D341Med (cell line): ENCODE measurements at places on chromosomes 11 and 22.

- no peak for DNase-seq
Observed at GRCh38 chr22:37794376-37794775, 13.4 kb upstream of the GCAT start.

DNA sequence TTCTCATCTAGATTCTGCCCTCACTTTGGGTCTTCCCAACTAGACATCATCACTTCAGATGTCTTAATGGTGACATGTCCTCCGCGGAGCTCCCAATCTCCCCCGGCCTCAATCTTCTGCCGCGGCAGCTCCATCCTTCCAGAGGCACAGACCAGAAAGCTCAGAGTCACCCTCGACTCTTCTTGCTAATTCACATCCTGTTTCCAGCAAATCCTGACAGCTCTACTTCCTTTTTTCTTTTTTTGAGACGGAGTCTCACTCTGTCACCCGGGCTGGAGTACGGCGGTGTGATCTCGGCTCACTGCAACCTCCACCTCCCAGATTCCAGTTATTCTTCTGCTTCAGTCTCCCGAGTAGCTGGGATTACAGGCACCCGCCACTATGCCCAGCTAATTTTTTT, 54.5 kb downstream of the CACNG2 start:
- DNase-seq = no peak

GRCh38 chr11:69277074-69277809, 16.7 kb upstream of the MYEOV start:
- DNase-seq = no peak

DNA sequence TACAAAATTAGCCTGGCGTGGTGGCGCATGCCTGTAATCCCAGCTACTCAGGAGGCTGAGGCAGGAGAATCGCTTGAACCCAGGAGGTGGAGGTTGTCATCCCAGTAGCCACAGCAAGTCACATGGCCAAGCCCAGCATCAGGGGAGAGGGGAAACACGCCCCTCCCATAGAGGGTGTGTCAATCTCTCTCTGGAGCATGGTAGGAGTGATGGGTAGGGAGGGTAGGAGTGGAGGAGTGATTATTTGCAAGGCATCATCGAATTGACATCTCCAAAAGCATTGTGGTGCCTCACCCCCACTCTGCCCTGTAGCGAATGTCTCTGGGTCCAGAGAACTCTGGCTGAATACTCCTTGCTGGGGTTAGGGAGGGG, 6.1 kb upstream of the SSTR3 start:
- no peak for DNase-seq

DNA sequence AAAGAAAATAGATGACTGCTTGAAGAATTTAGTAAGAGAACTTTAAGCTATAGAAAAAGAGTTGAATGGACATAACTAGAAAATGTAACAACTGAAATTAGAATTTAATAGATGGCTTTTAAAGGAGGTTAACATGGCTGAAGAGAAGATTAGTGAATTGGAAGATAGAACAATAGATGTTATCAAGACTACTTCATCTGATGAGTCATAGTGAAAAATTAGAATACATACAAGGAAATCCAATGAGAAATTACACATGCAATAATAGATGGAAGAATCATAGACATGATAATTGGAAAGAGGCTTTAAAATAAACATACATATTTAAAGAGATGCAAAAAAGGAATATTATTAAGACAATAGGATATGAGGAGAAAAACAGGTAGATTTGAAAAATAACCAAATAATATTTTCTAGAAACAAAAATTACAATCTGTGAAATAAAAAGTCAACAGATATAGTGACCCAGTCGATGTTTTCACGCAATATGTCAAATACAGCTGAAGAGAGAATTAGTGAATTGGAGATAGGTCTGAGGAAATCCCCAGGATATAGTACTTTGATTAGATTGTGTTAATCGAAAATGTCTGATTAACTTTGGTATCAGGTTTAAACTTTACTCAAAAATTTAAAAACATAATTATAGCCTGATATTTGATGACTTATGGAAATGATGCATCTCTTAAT, 28.2 kb downstream of the CAT start:
- no peak for DNase-seq

DNA sequence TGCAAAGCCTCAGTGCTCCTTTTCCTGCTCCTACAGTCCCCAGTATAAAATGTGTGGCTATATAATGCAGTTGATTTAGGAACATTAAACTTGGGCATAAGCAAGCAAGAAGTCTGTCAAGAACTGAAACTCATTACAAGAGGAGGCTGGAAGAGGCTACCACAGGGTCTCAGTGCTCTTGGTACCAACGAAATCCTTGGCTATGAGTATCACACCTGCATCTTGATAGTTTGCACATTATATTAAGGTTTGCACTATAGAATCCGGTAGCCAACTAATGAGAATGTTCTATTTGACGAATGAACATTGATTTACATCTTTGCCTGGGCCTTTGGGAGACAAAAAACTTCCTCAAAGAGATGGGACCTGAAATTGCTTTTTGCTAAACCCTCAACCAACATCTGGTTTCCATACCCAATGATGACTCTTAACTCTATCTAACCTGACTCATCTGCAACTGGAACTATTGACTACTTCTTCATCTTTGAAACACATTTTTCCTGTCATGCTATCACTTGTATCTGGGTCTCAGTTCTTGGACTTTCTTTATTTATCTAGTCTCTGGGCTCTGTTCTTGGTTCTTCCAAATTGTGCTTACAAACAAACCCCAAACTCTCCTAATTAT, 207.2 kb upstream of the CTSC start:
- DNase-seq = no peak

DNA sequence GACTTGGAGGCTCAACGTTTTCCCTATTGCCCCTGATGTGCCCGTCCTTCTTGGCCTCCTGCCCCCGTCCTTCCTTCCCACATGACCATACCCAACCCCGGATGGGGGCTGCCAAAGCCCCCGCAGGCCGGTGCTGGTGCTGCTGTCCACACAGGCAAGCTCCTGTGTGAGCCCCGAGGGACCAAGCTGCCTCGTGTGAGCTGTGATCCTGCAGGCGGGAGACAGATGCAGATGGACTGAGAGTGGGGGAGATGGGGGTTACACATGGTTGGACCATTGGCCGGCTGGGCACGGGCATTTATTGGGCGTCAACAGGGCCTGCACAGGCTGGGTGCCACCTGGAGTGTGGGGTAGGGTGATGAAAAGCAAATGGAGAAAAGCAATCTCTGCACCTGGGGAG, 313.2 kb upstream of the B3GAT1 start:
- no peak for DNase-seq

DNA sequence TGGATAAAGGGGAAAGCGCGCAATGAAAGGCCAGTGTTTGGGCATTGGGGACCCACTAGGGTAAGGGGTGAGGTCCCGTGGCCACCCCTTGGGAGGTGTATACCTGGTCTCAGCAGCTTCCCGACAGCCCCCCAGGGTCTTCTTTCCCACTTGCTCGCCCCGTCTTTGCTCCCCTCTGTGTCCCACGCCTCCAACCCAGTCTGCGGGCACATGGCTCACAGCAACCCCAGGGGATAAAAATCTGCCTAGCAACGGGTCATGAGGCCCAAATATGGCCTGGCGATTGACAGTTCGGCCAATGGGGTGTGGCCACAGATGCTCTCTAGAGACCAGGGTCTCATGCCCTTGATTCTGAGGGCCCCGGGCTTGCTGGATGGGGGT, 41.6 kb downstream of the AHNAK start:
- no peak for DNase-seq

DNA sequence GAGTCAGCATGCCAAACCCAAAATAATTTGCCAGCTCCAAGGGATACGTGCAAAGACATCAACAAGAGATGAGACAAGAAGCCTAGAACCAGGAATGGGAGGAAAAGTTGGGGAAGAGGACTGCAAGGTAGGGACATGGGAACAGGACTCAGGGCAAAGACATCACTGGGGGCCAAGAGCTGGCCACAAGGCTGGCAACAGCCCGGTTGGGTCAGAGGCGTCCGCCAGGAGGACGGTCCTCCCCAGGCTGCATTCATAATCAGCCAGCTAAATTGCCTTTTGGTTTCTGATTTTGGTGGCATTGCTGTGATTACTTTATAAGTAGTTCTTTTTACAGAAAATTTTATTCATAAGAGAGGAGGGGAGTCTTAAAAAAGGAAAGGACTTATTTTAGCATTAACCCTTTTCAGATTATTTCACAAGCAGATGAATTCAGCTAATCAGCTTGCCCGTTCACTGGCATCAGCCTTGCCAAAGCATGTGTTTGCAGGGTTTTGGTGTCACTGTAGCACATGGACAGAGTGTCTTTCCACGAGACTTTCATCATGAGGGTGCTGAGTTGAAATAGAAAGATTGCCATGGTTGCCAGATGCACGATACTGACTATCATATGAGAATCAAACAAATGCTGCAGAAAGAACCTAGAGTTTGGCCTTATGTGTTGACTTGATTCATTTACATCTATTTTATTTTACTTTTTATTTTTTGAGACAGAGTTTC, 23.2 kb upstream of the NAV2 start:
- DNase-seq = no peak

DNA sequence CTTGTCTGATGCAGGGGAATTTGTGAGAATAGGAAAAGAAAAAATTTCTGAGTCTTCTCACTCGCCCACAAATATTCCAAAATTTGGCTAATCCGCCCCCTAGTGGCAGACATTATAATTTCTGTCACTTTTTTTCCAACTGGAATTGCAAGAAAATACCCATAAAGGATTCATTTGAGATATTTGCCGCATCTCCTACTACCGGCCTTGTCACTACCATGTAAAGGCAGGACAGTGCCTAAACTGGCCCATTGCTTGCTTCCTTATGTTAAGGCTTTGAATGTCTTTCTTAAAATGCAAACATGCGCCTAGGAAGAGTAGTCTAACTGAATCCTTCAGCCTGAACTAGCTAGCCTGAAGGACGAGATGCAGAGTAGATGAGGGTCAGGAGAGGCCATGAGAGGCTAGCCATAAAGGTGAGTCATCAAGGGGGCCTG, 9.3 kb upstream of the CEP295 start:
- DNase-seq = peak; percentile 40

GRCh38 chr11:70603756-70604211, 205.5 kb downstream of the CTTN start:
- DNase-seq = no peak

DNA sequence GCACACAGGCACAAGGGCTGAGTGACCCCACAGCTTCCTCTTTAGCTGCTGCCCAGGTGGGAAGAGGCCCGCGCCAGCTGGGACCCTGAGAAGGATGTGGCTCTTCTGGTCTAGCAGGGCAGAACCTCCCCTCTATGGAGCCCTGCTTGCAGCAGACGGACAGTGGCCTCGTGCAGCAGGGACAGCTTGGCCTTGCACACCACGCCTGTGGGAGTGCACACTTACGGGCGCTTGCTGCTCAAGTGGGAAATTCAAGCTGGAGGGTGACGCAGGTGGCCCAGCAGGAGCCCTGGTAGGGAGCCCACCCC, 971.4 kb downstream of the BRD1 start:
- DNase-seq = no peak

DNA sequence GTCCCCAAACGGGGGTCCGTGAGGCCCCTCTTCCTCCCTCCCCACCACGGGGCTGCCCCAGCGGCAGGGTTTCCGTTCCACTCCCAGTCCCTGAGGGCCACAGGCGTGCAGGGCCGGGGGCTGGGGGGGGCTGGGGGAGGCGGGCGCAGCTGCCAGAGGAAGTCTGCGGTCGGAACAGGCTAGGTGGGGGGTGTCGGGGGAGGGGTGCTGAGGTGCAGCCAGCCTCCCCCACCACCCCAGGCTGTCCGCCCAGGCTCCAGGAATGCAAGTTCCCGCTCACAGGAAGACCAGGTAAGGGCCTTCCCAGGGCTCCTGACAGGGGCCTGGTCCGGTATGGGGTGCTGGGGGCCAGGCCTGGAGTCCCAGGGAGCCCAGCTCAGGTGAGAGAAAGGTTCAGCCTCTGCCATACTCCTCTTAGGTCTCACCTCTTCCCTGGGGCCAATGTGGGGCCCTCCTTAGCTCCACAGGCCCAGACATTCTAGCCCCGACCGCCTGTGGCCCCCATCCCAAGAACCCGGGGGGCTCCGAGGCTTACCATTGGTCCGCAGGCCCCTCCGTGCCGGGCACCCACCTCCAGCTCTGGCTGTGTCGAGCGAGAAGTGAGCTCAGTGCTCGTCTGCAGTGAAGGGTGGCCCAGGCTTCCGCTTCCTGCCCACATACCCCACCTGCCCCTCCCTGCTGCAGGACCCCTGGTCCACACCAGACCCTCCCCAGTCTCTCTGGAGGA, at the start of gene PTPRCAP:
Gene PTPRCAP (minus strand): TSS at position 601 of the 727 bp plus-strand sequence. CDS start 63 bp downstream, at position 538.
- no peak for DNase-seq

GRCh38 chr11:93268287-93269040, 62.1 kb upstream of the DEUP1 start:
- DNase-seq = no peak

GRCh38 chr11:19557720-19558140, 154.9 kb upstream of the NAV2 start:
- peak; percentile 72 for DNase-seq

DNA sequence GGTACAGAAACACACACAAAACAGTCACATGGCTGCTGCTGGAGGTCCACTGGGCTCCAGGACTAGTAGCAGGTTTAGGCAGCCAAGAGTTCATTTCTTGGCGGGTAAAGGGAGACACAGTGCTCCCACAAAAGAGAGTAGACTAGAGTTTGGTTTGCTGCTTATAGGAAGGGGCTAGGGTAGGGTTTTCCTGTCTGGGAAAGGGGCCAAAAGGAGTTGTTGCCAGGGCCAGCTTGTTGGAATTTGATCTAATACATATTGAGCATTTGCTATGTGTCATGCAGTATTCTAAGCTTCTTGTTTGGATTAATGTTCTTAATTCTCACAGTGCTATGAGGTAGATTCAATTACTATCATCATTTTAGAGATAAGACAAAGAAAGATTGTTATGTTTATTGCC, 195.1 kb upstream of the PLET1 start:
- DNase-seq = no peak

DNA sequence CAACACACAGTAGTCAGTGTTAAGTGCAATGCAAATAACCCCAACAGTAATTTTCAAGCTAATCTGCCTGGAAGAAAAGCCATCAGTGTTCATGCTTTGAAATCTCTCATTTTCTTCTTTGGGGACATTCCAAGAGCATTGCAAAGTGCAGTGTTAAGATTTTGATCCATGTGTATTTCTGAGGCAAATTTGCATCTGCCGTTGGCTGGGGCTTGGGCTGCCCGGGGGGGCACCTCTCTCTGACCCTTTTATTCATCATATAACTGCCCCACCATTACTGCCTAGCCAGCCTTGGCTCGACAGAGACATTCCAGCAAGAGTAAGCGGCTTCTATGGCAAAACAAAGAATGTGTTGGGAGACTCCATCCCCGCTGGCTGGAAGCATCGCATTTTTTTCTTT, 483.5 kb downstream of the BRD1 start:
- no peak for DNase-seq

- DNase-seq = peak; percentile 12
Observed at GRCh38 chr11:2325719-2326118, 23.9 kb downstream of the TSPAN32 start.
